T-cell (primary cell): ENCODE measurements at places on chromosomes 5 and 9.

DNA sequence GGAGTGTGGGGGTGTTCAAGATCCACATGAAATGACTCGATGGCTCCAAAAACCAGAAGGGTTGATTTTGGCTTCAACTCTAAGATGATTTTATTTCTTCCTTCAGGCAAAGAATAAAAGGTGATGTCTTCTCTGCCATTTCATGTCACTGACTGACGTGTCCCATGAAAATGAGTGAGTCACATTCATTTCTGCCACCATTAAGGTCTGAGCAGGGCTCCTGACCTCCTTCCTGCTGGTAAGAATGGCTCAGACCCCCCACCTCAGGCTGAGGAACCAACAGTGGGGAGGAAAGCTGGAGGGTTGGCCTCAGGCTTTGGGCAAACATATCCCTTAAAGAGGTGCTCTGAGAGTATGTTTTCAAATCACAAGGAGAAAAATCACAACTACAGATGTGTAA, 53.9 kb upstream of the ZNF354A start:
- no peak for DNase-seq

DNA sequence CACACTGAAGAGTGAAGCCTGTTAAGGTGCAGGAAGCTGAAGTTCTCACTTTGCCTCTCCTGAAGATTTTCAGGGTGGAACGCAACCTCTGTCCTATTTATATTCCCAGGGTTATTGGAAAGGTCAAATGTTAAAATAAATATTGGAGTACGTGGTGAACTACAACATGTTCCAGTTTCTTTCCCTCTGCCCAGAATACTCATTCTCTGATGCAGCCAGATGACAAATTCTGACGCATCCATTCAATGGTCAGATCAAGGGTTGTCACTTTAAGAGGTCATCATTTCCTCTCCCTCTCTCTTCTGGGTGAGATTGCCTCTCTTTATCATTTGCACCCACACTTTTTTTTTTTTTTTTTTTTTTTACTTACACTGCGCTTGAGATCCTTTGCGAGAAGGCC, 277.1 kb downstream of the BRINP1 start:
- no peak for DNase-seq

DNA sequence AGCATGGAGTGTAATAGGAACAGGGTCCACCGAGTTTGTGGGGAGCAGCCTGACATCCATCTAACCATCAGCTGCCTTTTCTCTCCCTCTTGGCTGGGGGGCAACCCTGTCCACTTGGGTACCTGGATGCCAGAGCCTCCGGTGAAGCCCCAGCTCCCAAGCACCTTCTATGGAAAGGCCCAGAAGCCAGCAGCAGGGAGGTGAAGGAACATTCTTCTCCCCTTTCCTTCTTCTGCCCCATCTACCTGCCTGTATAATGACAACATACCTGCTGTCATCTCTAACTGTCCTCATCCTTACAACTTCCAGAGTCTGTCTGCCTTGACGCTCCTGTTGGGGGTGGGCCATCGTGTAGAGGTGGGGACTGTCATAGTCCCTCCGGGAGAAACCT, 33.1 kb downstream of the THBS4 start:
- DNase-seq, result no peak

GRCh38 chr5:157870837-157871834, 12.2 kb upstream of the CLINT1 start:
- DNase-seq, result no peak

DNA sequence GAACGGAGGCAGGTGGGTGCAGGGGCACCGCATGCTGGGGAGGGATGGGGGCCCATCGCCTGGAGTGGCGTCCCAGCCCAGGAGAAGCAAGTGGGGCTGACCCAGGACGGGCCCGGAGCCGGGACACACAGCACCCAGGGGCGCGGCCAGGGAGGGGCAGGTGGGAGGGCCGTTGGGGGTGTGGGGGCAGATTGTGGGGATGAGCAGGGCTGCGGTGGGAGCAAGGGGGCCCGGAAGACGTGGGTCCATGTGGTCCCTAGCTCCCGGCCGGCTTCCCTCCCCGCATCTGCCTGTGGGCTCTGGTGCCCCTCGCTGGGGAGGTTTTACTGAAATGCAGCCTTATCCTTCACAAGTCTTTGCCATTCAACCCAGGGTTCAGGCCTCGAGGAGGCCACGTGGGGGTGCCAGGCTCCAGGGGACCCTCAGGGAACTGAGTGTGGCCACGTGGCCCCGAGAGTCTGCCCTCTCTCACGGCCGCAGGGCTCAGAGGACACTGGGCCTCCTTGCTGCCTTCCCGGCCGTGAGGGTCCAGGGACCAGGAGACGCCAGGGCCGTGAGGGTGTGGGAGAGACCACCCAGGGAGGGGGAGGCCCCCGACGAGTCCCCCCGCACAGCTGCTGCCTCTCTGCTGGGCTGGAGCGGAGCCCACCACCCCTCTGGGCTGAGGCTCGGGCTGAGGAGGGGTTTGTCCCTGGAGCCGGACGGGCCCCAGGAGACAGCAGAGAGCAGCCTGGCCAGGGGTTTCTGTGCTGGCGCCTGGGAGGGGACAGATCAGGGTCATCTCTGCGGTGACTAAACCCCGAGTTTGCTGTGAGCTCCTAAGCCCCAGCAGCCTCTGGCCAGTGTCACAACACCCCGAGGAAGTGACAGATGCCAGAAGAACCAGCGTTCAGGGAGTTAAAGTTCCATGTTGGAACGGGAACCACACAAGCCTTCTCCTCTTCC, 35.2 kb downstream of the SLC9A3 start:
- no peak for DNase-seq

- no peak for DNase-seq
Observed at GRCh38 chr5:76379316-76379715, 23.8 kb upstream of the IQGAP2 start.

- DNase-seq, result no peak
Observed at GRCh38 chr5:140360681-140361479, 886 bp downstream of the SLC4A9 start.

GRCh38 chr5:124823380-124823779, 76.9 kb upstream of the ZNF608 start:
- no peak for DNase-seq
